ENCODE measurements at places on chromosomes 1 and 21. TPM values are rescaled to one million over a fixed set of nuclear protein-coding genes. Genes with fewer than 3 reads are reported as not detected.

PCP4 gene
- total RNA-seq: not detected

- DNase-seq: no peak
- no peak overlapping the region for H3K27ac ChIP-seq
- no peaks in the 10 kb centered on the region for H3K36me3 ChIP-seq
- no peaks in the 10 kb centered on the region for H3K4me1 ChIP-seq
Measured at GRCh38 chr1:103492003-103492625, 33.4 kb upstream of the RNPC3 start.

GRCh38 chr1:30277415-30277814 is 446.0 kb downstream of the MATN1 start:
- peaks cover 3% of the 10 kb centered on the region for H3K4me1 ChIP-seq
- no peak for DNase-seq
- H3K27me3 ChIP-seq: no peaks in the 10 kb centered on the region
- H3K27ac ChIP-seq: no peak overlapping the region

DNA sequence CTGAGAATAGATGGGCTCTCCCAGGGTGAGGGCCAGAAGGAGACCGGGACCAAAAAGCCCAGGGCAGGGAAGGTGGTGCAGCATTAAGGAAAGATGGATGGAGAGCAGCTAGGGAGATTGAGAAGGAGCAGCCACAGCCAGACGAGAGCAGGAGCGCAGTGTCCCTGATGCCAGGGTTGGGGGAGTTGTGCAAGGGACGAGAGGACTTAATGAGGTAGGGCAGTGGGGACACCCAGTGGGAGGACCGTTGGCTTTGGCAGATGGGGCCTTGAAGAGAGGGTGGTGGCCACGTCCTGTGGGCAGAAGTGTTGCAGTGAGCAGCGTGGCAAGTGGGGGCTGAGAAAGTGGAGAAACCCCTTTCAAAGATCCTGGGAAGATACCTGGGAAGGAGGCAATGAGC is 38.0 kb upstream of the KDM4A start:
- H3K4me1 ChIP-seq: no peaks in the 10 kb centered on the region
- no peaks in the 10 kb centered on the region for H3K36me3 ChIP-seq
- H3K4me3 ChIP-seq: no peak overlapping the region
- DNase-seq: no peak

- H3K27ac ChIP-seq: no peak overlapping the region
- H3K36me3 ChIP-seq: no peaks in the 10 kb centered on the region
- H3K4me3 ChIP-seq: no peak overlapping the region
- H3K4me1 ChIP-seq: no peaks in the 10 kb centered on the region
Measured at GRCh38 chr21:46061518-46061917, 36.4 kb upstream of the COL6A2 start.

LRRN2 gene
- total RNA-seq: not detected

TSPEAR gene
- total RNA-seq: not detected

ADGRL2 gene
- not detected for total RNA-seq

RXFP4 gene
- not detected for total RNA-seq

HHIPL2 gene
- total RNA-seq: 0.75 TPM

SERPINC1 gene
- total RNA-seq: not detected

DNA sequence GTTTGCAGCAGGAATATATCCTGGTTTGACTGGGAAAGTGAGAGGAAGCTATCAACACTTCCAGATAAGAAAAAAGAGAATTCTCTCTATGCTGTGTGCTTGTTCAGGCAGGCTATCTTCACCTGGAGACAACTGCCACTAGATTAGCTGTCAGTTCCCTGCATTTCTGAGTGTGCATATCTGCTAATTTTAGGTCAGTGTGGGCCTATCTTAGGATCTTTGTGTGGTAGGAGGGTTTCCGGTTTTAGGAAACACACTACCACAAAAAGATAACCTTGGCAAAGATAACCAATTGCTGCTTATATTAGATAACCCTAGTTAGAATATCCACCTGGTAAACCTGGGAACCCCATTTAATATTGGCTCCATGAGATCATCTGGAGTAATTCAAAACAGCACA is 22.5 kb upstream of the GBP5 start:
- H3K4me3 ChIP-seq: no peak overlapping the region
- H3K27me3 ChIP-seq: no peaks in the 10 kb centered on the region
- peaks cover 44% of the 10 kb centered on the region for H3K4me1 ChIP-seq
- H3K36me3 ChIP-seq: no peaks in the 10 kb centered on the region
- peak; percentile 55 for DNase-seq
- no peak overlapping the region for H3K27ac ChIP-seq

RGS5 gene
- 1.3 TPM for total RNA-seq

DNA sequence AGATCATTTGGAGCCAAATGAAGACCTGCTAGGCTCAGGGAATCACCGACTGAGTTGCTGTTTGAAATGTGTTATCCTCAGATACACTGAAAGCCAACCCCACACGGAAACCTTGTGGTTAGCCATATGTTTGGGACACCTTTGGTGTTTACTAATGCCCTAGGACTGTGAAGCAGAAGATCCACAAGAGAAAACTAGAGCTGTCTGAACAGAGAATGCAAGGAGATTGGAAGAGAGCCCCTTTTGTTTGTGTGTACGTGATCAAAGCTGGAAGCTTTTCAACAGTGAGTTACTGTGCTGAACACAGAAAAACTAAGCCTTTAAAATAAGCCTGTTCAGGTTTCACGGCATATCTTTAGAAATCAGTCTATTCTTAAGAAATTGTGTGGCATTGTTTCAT is 908.2 kb upstream of the ADGRL2 start:
- no peak overlapping the region for H3K4me3 ChIP-seq
- no peaks in the 10 kb centered on the region for H3K27me3 ChIP-seq
- H3K4me1 ChIP-seq: no peaks in the 10 kb centered on the region
- DNase-seq: no peak

DNA sequence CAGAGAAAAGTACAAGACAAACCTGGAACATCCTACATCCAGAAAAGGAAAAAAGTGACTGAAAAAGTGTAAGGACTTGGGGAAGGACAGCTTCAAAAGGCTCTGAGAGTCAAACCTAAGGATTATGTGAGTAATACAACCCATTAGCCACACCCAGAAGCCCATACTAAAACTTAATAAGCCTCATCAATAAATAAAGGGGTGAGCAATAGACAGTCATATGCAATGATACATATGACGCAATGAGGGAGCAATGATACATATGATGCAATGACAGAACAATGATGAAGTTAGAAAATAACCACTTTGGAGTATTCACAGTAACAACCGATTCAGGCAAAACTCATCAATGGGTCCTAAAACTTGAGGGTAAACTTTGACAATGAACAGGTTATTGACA is 50.1 kb downstream of the BRWD1 start:
- peaks cover 56% of the 10 kb centered on the region for H3K36me3 ChIP-seq
- no peaks in the 10 kb centered on the region for H3K4me1 ChIP-seq
- H3K4me3 ChIP-seq: no peak overlapping the region
- no peaks in the 10 kb centered on the region for H3K27me3 ChIP-seq
- no peak overlapping the region for H3K27ac ChIP-seq

- no peaks in the 10 kb centered on the region for H3K36me3 ChIP-seq
- no peak overlapping the region for H3K4me3 ChIP-seq
- no peak for DNase-seq
- H3K27ac ChIP-seq: no peak overlapping the region
- H3K27me3 ChIP-seq: no peaks in the 10 kb centered on the region
Measured at GRCh38 chr1:41528106-41528505, 43.6 kb upstream of the EDN2 start.

All from CD4-positive, alpha-beta memory T cell (primary cell).